ENCODE measurements at places on chromosomes 3 and 15. TPM values are rescaled to one million over a fixed set of nuclear protein-coding genes. Genes with fewer than 3 reads are reported as not detected.

SIDT1 gene
- 0.14 TPM for total RNA-seq

CASR gene
- total RNA-seq, result 0.04 TPM

- no peak for DNase-seq
Observed at GRCh38 chr3:127220497-127220896, 27.6 kb downstream of the PRR23E start.

ASB14 gene
- total RNA-seq, result not detected

CHL1 gene
- total RNA-seq, result 0.27 TPM
